ENCODE measurements at places on chromosomes 3 and 15.

DNA sequence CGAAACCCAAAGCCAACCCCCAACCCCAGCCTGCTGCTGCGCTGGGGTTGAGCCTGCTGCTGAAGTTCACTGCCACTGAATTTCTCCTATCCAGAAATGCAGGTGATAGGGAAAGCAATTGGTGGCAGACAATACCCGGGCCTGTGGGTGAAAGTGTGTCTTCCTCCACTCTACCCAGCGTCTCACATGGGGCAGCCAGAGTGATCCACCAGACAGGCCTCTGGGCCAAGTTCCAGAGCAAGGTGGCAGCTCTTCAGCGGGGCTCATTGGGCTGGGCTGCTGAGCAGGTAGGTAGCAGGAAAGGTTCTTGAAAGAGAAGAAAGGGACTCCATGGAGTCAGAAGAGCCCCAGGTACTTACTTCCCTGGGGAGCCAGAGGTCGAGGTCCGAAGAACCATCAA lies 6.0 kb downstream of the ADCY5 start:
- DNase-seq = no peak

DNA sequence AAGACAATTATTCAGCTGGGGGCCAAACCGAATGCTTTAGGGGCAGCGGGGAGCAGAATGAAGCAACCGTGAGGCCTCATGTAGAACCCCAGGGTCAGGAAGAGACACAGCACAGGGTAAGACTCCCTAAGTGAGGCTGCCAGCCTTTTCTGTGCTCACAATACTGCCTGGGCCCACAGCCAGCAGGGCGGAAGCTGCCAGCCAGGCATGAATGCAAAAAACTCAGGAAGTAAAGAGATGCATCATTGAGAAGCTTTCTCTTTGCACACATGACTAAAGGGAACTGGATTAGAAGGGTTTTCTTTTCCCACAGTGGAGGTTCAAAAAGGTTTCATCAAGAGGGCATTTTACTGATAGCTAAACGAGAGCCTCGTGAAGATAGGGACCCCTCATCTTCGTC lies 33.3 kb downstream of the CA12 start:
- DNase-seq = no peak

GRCh38 chr3:194587438-194587931 lies 45.7 kb downstream of the TMEM44 start:
- no peak for DNase-seq

GRCh38 chr3:31804251-31805051 lies 176.6 kb downstream of the OSBPL10 start:
- DNase-seq = no peak

DNA sequence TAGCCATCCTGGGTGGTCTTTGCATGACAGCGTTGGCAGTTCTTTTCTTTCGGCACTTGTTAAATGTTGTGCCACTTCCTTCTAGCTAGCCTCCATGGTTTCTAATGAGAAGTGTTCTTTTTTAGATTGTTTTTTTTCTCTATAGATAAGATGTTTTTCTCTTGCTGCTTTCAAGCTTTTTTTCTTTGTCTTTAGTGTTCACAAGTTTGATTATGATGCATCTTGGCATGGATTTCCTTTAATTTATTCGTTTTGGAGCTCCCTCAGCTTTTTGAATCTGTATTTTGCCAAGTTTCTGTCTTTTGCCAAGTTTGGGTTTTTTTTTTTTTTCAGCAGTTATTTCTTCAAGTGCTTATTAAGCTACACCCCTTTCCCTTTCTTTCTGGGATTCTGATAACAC lies 53.1 kb downstream of the TM2D3 start:
- DNase-seq = no peak

DNA sequence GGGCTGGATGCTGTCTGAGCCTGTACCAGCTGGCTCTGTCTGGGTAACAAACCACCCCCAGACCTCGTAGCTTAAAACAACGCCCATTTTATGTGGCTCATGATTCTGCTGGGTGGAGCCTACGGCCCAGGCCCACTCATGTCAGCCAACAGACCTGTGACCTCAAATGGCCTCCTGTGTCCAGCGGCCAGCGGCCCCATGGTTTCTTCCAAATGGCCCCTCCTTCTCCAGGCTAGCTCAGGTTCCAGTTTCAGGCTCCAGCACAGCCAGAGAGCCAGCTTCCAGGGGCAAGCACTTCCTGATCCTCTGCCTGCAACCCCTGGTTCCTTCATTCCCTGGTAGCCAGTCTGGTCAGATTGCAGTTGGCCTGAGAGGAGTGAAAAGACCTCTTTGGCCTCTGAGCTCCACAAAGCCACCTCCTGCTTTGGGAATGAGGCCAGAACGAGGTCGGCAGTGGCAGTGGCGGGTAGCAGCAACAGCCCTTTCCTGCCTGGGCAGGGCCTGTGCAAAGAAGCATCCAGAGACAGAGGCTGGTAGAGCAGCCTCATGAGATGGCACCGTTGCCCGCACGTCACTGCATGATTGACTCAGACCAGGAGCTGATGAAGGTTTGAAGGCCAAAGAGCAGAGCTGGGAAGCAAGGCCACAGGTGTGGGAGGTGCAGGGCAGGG lies 21.0 kb upstream of the PLXNA1 start:
- no peak for DNase-seq

DNA sequence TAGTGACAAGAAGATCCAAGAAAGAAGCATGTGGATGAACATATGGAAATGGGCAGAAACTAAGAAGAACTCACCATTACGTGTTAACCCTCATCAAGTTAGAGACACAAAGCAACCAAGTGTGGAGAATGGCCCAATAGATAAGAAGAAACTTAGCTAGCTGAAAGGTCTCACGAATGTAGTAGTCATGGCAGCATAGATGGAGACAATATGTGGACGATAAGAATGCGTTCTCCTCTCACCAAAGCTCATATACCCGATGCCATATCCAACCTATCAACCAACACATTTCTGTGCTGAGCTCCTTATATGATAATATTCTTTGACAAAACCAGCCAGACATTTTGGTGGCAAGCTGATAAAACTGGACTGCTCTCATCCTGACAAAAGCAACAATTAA lies 15.1 kb upstream of the CLDN1 start:
- DNase-seq = no peak

DNA sequence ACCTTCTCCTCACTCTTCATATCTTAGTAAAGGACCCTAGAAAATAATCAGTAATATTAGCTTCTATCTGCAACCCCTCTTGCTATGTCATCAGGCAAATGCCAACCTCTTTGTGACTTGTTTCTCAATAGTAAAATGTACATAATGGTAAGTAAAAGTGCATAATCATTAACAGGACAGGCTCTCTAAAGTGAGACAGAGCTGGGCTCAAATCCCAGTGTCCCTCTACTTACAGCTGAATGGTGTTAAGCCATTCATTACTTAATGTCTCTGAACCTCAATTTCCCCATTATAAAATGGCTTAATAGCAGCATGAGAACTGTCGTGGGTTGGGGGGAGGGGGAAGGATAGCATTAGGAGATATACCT lies 62.6 kb upstream of the ATP11B start:
- DNase-seq = no peak

GRCh38 chr3:177473184-177473583 lies 275.9 kb upstream of the TBL1XR1 start:
- no peak for DNase-seq

DNA sequence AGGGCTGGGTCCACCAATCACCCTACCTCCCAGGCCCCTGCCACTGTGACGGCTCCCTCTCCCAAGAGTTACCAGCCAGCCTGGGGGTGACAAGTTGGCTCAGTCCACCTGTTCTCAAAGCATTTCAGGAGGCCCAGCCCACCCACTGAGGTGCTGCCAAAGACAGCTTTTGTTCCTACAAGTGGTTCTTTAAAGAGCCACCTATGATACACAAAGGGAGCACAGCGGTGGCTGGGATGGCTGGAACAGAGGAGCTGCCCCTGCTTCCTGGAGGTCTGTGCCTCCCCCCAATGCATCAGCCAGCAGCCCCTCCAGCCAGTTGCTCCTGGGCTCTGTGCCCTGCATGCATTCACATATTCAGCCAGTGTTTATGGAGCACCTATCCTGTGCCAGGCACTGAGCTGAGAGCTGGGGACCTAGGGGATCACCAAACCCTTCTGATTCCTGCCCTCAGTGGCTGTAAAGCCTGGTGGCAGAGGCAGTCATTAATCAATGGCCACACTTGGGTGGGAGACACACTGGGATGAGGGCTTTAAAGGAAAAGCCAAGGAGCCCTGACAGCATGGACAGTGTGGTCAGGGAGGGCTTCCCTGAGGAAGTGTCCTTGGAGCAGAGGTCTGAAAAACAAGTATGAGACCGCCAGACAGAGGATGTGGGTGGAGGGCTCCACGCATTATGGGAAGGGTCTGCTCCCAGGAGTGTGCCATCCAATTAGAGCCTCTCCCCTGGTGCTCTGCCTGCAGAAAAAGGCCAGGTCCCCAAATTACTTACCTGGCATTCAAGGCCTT lies 107.1 kb upstream of the LINGO1 start:
- no peak for DNase-seq

DNA sequence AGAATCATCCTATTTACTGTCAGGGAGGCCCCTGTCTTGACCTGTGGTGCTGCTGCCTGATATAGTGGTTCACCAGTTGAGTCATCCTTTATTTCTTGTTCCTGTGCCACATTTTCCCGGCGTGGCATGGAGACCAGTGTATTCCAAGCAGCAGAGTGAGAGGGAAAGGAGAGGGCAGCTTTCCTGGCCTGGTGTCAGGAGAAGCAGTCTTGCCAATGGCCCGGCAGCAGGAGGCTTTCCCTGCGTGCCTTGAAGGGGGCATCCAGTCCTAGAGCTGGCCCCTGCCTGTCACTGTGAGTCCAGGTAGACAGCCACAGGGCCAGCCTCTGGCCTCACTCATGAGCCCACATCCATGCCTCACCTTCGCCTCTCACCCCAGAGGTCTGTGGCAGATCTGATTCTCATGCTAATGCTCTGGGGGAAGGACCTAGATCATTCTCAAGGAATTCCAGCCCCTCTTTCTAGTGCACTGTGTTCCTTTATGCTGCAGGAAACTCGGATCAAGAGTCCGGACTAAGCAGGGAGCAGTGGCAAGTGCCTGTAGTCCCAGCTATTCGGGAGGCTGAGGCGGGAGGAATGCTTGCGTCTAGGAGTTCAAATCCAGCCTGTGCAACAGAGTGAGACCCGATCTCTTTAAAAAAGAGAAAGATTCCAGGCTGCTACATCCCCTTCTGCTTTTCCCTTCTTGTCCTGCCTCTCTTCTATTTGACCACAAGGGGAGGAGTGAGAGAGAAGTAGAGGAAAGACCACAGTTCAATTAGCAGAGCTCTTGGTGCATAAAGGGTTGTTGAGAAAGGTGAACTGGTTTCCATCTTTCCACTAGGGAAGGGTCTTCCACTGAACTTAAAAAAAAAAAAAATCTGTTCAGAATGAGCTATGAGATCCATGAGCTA lies 66.8 kb upstream of the HACD2 start:
- no peak for DNase-seq

GRCh38 chr15:95655089-95655607 lies 675.4 kb upstream of the NR2F2 start:
- no peak for DNase-seq

DNA sequence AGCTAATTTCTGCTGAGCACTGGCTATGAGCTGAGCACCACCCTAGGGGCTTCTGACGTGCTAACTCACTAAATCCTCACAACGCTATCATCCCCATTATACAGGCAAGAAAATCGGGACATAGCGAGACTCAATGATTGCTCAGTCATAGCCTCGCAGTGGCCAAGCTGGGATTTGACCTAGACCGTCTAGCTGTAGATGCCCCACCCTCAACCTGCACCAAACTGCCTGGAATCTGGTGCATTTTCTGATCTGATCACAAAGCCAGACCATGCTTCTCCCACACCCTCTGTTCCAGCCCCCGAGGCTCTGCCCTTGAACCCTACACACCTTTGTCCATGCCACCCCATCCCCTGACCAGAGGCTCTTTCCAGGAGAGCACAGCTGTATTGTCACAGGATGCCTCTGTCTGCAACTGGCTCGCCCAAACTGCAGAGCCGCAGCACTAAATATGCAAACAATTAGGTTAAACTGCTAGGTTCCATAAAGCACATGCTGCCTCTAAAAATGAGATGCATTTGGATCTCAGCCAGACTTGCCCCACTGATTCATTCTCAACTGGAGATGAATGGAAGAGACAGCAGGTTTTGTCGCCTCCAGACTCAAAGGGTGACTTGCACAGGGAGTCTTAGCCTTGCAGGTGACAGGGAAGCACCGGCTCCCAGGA lies 95.2 kb downstream of the NUP210 start:
- DNase-seq = no peak
